Stimulated activated naive CD4-positive, alpha-beta T cell treated with Interleukin-2 at 50 U/mL for 16 hours (primary cell): ENCODE measurements at places on chromosomes 2 and 18.

- no peak for DNase-seq
Observed at GRCh38 chr2:3447789-3448317, 68.4 kb downstream of the TRAPPC12 start.

- DNase-seq = no peak
Observed at GRCh38 chr2:130936451-130936850, 99.7 kb downstream of the ARHGEF4 start.

DNA sequence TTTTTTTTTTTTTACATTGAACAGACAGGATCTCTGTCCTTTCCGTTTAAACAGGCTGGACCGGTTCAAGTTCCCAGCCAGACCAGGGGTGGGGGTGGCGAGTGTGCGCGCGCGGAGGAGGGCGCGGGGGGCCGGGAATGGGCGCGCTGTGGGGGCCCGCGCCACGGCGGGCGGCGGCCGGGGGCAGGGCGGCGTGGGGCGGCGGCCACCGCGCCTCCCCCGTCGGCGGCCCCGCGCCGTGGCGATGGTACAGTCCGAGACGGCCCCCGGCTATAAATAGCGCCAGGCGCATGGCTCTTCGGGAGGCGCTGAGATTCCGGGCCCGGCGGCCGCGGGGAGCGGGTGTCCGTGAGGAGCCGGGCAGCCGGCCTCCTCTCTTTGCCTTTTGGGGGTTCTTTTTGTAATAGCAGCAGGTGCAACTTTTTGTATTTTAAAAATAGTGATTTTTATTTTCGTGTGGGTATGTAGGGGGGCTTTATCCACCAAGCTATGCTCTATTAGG is 430 bp upstream of the CELF4 start:
- DNase-seq = no peak

DNA sequence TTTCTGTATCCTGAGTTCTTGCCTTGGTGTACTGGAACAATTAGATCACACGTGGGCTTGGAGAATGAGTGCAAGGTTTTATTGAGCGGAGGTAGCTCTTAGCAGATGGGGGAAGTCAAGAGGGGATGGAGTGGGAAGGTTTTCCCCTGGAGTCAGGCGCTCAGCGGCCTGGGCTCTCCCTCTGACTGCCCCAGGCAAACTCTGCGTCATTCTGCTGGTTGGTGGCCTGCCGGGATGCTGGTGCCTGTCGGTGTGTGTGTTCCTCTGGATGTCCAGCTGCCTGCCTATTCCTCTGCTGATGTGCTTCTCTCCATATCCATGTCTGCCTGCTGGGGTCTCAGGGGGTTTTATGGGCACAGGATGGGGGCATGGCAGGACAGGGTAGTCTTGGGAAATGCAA is 111.0 kb downstream of the TRIB2 start:
- DNase-seq = no peak

GRCh38 chr2:130827502-130828251 is 9.0 kb upstream of the ARHGEF4 start:
- DNase-seq = no peak

DNA sequence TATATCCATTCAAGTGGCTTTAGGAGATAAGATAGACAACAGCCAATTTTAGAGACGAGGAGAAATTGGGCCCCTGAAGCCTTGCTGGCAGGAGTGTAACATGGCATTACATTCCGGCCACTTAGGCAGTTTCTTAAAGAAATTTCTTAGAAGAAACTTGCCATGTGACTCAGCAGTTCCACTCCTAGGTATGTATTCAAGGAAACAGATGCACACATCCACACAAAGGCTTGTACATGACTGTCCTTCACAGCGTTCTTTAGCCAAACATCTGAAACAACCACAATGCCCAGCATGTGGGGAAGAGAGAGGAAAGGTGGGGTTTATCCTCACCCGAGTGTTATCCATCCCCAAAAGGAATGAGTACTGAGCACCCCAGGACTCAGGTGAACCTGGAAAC is 107.1 kb downstream of the NFATC1 start:
- no peak for DNase-seq

DNA sequence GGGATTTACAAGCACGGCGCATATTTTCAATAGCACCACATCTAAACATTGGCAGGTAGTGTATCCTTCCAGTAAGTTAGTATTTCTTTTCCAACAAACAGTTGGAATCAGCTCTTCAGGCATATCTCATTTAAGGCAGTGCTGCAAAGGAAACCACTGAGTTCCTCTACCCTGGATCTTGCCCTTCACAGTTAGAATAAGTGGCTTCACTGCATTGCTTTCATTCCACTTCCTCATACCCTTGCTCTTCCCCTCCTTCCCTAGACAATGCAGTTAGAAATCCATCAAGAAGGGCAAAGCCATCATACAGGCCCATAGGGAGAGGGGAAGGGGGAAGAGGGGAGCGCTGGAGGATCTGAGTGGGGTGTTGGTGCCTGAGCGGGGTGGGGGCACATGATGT is 173.7 kb downstream of the FBXO15 start:
- no peak for DNase-seq

GRCh38 chr2:3771576-3771975 is 68.2 kb downstream of the DCDC2C start:
- no peak for DNase-seq

DNA sequence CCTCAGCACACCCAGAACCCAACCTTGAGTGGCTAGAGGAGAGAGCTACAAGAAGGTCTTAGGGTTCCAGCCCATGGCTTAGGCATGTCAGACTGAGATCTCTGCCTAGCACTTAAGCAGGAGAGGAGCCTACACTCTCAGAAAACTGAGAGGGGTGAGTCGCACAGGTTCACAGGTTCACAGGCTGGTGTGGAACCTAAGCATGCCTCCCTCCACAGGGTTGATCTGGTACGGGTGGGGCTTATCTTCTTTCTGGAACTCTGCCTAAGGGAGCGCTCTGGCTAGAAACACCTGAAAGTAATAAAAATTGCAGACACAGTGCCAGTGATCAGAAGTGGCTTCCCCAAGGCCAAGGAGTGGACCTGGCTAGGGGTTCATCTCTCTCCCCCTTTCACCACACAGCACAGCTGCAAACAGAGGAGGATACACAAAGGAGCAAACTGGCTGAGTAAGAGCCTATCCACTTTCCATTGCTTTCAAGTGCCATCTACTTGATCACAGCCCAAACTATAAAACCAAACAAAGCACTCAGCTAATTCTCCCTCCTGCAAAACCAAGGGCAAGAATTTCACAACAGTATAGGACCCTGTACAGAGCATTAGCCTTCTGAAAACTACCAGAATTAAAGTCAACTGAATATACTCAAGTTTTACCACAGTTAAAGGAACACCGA is 481.9 kb upstream of the SETBP1 start:
- DNase-seq = no peak

DNA sequence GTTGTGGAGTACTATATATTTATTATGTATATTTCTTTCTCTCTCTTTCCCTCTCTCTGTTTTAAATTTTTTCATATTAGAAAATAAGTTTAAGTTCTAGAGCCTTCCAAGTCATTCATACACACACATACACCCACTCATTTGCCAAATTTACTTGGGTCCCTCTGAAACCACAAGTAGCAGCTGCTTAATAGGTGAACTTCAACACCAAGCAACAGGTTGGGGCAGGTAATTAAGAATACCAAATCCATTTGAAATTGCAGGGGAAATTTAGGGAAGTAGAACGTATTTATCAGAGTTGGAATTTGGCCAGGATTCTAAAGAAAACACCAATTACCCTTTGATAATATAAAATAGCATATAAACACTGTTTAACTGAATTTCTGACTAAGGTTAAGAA is 75.0 kb upstream of the RBBP8 start:
- DNase-seq = no peak

GRCh38 chr2:199064201-199064600 is 393.5 kb downstream of the SATB2 start:
- DNase-seq = no peak

- no peak for DNase-seq
Observed at GRCh38 chr18:13606604-13607254, 119.6 kb downstream of the FAM210A start.

DNA sequence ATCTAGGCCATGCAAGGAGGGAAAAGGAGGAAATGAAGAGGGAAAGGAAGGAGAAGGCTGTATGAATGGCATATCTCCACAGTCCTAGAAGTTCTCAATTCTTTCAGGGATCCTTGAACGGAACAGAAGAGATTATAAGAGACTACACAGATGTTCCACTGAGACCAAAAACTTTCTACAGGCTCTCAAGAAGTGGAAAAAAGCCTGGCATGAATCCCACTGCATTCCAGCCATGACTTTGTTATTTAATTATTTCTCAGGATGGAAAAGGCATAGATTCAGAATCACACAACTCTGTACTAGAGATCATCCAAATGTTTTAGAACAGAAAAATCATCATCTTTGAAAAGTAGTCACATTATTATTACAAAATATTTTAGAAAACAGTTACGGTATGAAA is 131.7 kb upstream of the CDH20 start:
- DNase-seq = no peak

DNA sequence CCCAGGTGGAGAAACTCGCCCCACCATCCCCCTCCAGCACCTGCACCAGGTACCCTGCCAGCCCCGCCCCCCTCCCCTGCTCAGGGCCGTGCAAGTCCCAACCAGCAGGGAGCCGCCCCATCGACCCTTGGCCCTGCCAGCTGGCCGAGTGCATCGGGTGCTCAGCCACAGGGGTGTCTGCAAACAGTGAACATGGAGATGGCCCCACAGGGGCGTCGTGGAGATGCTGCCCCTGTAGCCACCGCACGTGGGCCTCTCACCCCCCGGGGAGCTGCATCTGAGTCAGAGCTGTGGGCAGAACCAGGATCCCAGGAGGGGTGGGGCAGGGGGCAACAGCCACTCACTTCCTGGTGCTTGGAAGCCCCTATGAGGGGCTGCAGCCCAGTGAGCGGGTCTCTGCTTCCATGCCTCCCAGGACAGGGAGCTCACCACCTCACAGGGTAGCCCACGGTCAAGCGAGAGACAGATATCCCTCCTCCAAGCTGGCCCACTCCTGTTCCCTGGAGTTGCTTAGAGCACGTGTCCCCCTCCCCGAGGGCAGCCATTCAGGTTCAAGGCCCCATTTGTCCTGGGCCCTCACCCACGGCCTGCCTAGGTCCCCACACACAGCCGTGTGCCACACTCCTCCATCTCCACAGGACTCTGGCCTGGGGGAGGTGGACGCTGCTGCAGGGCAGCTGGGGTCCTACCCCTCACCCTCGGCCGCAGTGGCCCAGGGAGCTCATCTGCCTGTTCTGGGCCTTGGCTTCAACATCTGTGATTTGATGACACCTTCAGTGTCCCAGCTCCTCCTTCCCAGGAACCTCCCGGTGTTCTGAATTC is 1.1 kb upstream of the MAB21L4 start:
- DNase-seq = no peak

- DNase-seq = no peak
Observed at GRCh38 chr18:44374966-44375365, 305.7 kb upstream of the SETBP1 start.

DNA sequence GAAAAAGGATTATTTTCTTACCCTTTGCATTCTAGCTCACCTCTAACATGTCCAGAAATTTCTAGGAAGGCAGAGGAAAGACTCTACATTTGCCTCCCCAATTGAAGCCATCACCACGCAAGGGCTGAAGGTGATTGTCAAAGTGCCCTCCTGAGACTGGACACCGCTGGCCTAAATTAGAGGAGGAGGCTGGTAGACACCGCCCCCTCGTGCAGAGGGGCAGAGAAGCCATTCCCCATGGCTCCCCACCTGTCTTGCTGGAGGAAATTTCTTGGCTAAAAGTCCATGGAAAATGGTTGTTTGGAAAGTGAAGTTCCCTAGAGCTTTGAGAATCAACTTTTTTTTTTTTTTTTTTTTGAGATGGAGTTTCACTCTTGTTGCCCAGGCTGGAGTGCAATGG is 31.3 kb upstream of the CREB1 start:
- DNase-seq = no peak

- no peak for DNase-seq
Observed at GRCh38 chr2:69309351-69310110, 77.5 kb downstream of the GFPT1 start.

DNA sequence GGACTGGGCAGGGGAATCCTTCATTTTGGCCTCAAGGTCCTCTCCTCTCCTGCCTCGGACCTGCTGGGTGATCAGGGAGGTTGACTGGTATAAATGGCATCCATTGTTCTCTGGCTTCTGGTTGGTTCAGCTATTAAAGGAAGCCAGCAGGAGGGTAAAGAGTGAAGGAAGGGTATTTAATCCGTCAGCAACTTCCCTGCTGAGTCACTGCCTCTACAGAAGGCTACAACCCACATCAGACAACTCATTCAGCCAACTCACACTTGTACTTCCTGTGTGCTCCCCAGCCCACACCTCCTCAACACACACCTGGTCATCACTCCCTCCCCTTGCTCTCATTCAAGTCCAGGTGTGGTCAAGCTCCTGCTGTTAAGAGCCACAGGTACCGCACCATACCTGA is 68.3 kb upstream of the MRPS9 start:
- DNase-seq = no peak

DNA sequence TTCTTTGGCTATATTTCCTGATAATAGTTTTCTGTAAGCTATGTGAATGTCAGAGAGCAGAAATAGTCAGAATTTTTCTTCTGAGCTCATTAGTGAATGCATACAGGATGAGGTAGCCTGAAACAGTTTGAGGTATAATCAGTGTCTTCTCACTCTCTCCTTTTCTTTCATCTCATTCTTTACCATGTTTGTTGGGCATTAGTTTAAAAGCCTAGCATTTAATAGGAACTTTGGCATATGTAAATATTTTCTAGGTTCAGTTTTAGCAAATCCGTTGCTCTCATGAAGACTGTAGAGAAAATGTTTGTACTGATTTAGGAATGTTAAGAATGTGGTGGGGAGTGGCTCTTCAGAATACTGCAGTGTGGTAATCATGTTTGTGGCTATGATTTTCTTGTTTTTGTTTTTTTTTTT is 119.4 kb downstream of the PARD3B start:
- no peak for DNase-seq

DNA sequence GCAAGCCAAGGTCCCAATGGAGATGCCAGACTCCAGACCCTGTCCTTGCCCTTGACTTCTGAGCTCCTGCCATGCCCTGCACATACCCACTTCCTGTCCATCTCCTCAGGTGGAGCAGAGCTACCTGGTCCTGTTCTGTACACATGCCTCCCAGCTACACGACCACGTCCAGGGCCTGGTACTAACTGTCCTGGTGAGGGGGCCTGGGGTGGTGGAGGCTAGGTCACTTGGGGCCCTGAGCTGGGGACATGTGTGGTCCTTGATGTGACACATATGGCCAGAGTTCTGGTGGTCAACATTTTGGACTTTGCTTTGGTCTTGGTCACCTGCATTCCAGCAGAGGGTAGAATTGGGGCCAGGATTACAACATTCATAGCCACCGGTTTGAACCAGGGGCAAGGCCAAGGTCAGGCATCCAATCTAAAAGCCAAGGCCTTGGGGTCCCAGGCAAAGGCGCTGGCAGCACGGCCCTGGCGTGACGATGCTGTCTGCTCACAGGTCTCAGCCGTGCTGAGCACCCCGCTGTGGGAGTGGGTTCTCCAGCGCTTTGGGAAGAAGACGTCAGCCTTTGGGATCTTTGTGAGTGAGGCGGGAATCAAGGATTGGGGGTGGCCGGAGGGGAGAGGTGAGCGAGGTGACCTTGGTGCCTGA is 12.6 kb downstream of the MFSD2B start:
- DNase-seq = no peak
